ENCODE measurements at places on chromosomes 11 and 22. TPM values are rescaled to one million over a fixed set of nuclear protein-coding genes. Genes with fewer than 3 reads are reported as not detected.

DNA sequence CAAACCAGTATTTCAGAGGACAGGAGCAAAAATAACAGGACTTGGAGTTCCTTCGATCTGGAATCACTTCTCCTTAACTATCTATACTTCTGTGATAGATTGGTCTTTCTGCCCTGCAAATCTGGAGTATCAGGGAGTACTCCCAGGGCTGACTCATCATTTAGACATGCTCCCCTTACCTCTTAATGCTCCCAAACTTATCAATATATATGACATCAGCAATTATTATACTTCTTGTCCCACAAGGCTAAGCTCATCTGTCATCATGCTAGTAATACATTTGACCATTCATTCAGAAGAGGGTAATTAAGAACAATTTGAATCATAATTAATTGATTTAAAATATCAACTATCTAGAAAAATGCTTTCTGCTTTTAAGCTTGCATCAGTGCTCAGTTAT is 163.8 kb downstream of the SWAP70 start:
- no peak for DNase-seq

TPBGL gene
- 0.16 TPM for polyA plus RNA-seq

DNA sequence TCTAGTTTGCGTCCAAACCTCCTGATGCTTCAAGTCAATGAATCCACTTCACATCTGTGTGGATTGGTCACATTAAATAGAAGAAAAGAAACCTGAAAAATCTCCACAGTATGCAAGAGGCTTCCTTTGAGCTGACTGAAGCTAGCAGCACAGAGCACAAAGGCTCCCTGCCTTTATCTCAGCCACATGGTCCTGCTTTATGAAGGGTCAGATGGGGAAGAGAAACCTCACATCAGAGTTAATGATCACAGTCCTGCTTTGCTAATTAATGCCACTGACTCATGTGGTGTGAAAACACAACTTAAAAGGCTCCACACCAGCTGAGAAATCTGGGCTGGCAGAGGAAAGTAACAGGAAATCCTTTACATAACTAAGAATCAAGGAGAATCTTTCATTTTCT is 1291.0 kb downstream of the LRRC4C start:
- DNase-seq = no peak

DNA sequence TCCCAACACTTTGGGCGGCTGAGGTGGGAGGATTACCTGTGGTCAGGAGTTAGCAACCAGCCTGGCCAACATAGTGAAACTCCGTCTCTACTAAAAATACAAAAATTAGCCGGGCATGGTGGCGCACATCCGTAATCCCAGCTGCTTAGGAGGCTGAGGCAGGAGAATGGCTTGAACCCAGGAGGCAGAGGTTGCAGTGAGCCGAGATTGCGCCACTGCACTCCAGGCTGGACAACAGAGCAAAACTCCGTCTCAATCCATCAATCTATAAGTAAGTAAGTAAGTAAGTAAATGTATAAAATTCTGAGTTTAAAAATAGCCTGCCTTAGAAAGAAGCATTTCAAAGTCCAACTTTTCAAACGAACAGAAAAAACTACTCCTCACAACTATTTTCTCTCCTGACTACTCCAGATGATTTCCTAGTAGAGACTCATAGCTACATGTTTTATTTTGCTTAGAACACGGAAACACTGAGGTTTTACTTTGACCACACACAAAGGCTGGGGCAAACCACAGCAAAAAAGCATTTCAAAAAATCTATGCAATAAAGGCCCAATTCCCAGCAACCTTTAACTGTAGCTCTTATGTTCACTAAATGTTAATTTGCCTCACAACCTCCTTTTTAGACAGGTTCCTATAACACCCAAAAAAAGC is 16.3 kb downstream of the SPTY2D1 start:
- no peak for DNase-seq

- no peak for DNase-seq
Observed at GRCh38 chr11:76769645-76770586, 13.2 kb upstream of the TSKU start.

TNNT3 gene
- 48.5 TPM for polyA plus RNA-seq

DNA sequence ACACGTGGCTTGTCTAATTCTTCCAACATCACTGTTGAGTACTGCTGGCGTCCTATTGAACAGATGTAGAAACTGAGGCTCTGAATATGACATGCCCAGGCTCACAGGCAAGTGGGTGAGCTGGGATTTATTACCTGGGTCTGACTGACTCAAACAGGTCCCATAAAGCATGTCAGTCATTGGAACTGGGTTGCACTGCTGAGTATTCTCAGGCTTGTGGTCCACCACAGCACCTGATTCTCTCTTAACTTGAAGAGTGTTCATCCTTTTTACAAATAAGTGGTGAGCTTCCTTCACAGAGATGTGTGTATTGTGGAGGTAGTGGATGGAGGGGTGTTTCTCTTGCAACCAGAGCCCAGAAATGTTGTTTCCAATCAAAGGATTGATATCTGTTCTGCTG is 44.5 kb downstream of the SC5D start:
- DNase-seq = no peak

DNA sequence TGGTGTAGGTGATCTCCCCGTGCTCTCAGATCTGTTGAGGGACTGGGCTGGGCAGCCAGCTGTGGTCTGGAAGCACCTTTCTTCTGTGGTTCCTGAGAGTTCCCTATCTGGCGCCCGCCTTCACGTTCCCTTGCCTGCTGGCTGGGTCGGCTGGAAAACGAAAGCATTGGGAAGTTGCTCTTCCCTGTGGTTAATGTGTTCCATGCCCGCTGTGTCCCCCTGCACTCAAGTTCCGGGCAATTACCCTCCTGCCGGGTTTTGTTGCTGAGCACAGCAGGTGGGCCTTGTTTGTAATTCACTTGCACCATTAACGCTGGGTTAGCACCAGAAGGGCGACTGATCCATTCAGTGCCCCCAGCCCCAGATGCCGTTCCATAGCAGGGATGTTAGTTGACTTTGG is 134.1 kb downstream of the GRIK4 start:
- no peak for DNase-seq

MS4A1 gene
- 0.17 TPM for polyA plus RNA-seq

- DNase-seq = peak; percentile 91
Observed at GRCh38 chr22:31075961-31076360, 5.2 kb upstream of the SMTN start.

DNA sequence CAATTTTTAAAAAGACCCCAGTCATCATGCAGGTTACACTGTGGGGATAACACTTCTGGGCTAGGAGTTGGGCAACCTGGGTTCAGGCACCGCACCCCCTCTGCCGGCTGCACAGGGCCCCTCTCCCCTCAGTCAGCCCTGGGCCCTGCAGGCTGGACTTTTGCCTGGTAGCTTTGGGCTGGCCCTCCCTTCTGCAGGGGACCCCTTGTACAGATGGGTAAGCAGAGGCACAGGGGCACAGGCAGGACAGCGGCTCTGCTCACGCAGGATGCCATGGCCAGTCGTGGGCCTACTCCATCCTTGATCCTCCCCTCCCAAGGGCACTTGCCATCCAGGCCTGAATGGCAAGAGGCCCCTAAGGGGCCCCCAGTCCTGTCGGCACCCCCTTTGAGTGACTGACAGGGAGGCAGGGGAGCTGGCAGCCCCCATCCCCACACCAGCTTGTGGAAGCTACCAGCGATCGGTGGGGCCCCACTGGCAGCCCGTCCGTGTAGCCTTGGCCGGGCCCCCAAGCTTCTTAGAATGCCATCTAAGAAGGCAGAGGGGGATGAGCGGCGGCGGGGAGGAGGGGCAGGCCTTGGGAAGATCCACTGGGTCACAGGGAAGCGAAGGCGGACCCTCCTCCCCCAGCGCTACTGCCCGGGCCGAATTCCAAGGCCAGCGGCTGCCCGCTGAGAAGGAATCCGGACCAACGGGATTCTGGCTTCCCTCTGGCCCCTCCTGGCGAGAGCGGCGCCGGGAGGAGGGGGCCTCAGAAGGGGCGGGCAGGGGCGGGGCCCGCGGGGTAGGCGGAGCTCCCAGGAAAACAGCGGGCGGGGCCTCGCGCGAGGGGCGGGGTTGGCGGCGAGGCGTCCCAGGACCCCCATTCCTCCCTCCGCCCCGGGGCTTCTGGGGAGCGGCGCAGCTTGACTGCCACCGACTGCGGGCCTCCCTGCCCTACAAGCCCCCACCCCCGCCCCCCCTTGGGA is 6.8 kb upstream of the CHKA start:
- peak; percentile 50 for DNase-seq

GRCh38 chr11:97860237-97860636 is 1160.5 kb upstream of the CNTN5 start:
- no peak for DNase-seq

DNA sequence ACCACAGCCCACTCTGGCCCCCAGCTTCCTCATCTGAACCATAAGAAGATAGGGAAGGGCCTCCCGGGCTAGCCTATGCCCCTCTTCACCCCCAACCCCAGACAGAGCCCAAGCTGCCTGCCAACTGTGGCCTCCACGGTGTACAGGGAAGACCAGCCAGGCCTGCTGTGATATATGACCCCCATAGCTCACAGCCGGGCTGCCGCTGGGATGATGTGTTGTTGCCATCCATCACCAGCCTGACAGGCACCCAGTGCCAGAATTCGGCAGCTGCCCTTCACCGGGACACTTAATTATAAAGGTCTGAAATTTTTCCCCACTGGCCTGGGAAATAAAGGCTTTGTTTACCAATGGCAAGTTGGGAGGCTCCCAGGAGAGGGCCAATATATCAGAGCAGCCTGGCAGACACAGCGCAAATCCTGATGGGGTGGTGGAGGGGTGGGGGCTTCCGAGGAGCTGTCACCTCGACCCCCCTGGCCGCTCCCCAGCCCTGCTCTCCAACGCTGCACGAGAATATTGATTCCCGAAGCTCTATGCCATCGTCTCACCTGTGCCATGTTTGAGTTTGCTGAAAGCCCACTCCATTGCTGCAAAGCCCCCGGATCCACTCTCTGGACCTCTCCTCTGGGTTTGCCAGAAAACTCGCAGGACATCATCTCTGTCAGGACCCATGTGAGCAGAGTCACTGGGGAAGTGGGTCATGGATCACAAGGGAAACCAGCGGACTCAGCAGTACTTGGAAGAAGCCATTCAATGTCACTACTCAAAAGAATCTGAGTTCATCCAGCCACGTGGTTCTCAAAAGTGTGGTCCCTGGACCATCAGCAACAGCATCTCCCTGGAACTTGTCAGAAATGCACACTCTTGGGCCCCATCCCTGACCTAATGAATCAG is 296.9 kb downstream of the MN1 start:
- DNase-seq = no peak

GRCh38 chr11:93686226-93686625 is 24.7 kb downstream of the CEP295 start:
- DNase-seq = no peak

NDUFS3 gene
- 570 TPM for polyA plus RNA-seq

MAPK8IP1 gene
- polyA plus RNA-seq = 3.1 TPM

DNA sequence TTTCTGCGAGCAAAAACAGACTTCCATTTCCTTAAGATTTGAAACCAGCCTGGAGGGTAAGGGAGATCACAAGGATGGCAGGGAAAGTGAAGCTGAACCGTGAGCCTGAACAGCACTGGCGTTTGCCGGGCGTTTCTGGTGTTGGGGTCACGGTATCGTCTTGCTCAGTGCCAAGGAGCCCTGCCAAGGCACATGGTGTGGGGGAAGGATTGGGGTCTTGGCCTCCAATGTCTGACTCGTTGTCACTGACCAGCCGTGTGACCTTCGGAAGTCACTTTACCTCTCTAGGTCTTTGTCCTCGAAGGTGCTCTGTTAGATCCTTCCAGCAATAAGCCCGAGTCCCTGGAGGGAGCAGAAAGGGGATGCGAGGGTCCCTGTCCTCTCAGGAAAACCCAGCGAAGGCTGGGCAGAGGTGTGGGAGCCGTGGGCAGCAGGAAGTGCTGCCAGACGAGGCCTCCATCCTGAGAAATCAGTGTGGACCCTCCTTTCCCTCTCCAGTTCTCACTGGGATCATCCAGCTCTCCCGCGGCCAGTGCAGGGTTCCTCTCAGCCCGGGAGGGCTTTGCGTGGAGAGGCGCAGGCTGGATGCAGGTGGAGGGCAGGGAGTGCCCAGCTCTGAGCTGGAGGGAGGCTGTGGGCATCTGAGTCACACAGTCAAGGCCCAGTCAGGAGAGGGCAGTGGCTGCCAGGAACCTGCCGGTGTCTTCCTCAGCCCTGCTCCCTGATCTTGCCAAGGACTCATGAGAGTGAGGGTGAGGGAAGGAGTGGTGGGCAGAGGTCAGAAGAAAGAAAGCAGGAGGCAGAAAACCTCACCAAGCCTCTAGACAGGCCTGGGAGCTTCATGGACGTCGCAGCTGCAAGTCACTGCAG is 18.9 kb downstream of the TOM1 start:
- no peak for DNase-seq

- DNase-seq = no peak
Observed at GRCh38 chr11:47400768-47401279, 7.6 kb upstream of the SLC39A13 start.

GRCh38 chr11:13343067-13343466 is 65.5 kb downstream of the BMAL1 start:
- no peak for DNase-seq

BET1L gene
- polyA plus RNA-seq = 23.5 TPM

DNA sequence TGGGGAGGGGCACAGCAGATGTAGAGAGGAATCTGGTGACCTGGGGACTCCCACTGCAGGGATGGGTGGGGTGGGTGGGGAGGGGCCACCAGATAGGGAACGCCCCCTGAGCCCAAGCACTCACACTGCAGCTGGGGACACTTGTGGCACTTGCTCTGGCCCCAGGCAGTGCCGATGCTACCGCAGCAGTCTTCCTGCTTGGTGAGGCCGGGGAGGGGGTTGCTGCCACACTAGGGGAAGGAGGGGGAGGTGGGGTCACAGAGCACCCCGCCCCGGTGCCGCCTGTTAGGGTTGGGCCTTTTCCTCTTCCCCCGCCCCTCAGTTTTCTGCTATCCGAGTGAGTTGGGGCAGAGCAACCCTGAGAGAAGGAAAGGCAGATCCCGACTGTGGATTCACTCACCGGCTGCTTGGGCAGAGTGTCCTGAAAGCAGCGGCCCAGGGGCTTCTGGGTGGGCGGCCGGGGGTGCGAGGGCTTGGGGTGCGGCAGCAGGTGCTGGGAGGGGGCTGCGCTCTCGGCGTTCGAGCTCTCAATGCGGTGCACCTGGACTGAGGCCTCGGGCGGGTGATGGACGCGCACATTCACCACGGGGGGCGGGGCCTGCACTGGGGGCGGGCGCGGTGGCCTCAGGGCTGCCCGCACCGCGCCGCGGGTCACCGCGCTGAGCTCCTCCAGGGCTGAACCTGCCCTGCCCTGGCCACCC is 4.7 kb downstream of the LTBP3 start:
- no peak for DNase-seq

GRCh38 chr11:86577644-86578636 is 94.5 kb downstream of the ME3 start:
- DNase-seq = peak; percentile 65

DNA sequence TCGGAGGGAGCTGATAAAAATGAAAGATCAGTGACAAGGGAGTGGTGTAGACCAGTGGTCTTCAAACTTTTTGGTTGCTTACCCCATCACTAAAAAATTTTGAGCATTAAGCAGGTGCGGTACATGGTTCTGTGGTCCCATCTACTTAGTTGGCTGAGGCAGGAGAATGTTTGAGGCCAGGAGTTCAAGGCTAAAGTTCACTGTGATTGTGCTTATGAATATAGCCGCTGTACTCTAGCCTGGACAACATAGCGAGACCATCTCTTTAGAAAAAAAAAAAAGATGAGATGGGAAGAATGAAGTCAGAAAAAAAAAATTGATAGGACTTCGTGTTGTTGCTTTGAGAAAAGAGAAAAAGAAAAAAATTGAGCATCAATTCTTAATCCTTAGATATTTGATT is 7.8 kb downstream of the MTMR3 start:
- no peak for DNase-seq

- peak; percentile 66 for DNase-seq
Observed at GRCh38 chr22:38923463-38924346, 33.7 kb upstream of the APOBEC3A start.

GRCh38 chr11:10876158-10876557 is 18.3 kb upstream of the ZBED5 start:
- no peak for DNase-seq
